ENCODE measurements at places on chromosomes 3 and 15. TPM values are rescaled to one million over a fixed set of nuclear protein-coding genes. Genes with fewer than 3 reads are reported as not detected.

Gene PLA2G4B
- 0.33 TPM for total RNA-seq

Gene ROPN1
- total RNA-seq, result not detected

Gene TMA7
- total RNA-seq, result 92.0 TPM

Gene EXD1
- total RNA-seq, result not detected

Gene C3orf49
- not detected for total RNA-seq

Gene TM6SF1
- 1.6 TPM for total RNA-seq

Gene PDZRN3
- total RNA-seq, result 1.0 TPM

Gene CA12
- 2.9 TPM for total RNA-seq

Gene POC1A
- total RNA-seq, result 12.7 TPM

Gene PEX5L
- not detected for total RNA-seq

Gene ZBED2
- total RNA-seq, result not detected

Gene DUOXA1
- total RNA-seq, result not detected

Gene GOLGA8N
- 6.8 TPM for total RNA-seq

- DNase-seq, result no peak
Measured at GRCh38 chr15:68921926-68922325, 8.4 kb upstream of the SPESP1 start.

- DNase-seq, result no peak
Measured at GRCh38 chr15:65289261-65289854, 2.7 kb upstream of the PARP16 start.

GRCh38 chr3:4656059-4656458, 162.9 kb downstream of the ITPR1 start:
- peak; percentile 41 for DNase-seq

- no peak for DNase-seq
Measured at GRCh38 chr3:182908471-182908870, 71.9 kb downstream of the DCUN1D1 start.

GRCh38 chr3:138078096-138078495, 37.3 kb downstream of the DZIP1L start:
- no peak for DNase-seq

GRCh38 chr3:105953831-105954230, 85.0 kb upstream of the CBLB start:
- no peak for DNase-seq

GRCh38 chr15:82124331-82125263, 78.8 kb upstream of the MEX3B start:
- DNase-seq, result no peak

DNA sequence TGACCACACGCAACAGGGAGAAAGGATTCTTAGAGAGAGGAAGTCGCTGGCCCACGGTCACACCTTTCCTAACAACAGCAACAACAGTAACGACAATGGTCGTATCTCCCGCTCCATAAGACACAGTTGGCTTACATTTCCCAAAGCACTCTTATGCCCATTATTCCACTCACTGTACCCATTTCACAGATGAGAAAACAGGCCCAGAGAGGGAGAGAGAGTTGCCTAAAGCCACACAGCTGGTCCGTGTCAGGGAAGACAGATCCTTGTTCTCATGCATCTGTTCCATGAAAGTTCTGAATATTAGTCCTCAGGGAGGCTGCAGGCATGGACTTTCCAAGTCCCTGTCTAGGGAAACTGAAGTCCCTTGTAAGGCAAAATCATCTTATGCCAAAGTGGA, 42.0 kb upstream of the ATP2B2 start:
- no peak for DNase-seq

GRCh38 chr3:61562042-61562720, 810 bp downstream of the PTPRG start:
- no peak for DNase-seq

- no peak for DNase-seq
Measured at GRCh38 chr3:123623346-123623880, 38.6 kb upstream of the HACD2 start.

DNA sequence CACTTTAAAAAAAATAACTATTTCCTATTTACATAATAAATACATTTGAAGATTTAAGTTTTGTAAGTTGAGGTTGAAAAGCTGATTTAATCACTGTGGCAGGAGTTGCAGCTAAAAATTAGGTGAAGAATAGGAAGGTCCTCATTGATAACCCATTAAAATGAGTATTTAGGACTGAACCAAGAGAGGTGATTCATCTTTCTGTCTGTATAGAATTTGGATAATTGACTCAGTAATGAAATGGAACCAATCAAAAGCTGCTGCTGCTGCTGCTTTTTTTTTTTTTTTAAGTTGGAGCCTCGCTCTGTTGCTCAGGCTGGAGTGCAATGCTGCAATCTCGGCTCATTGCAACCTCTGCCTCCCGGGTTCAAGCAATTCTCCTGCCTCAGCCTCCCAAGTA, 190.5 kb downstream of the KLHL25 start:
- no peak for DNase-seq

DNA sequence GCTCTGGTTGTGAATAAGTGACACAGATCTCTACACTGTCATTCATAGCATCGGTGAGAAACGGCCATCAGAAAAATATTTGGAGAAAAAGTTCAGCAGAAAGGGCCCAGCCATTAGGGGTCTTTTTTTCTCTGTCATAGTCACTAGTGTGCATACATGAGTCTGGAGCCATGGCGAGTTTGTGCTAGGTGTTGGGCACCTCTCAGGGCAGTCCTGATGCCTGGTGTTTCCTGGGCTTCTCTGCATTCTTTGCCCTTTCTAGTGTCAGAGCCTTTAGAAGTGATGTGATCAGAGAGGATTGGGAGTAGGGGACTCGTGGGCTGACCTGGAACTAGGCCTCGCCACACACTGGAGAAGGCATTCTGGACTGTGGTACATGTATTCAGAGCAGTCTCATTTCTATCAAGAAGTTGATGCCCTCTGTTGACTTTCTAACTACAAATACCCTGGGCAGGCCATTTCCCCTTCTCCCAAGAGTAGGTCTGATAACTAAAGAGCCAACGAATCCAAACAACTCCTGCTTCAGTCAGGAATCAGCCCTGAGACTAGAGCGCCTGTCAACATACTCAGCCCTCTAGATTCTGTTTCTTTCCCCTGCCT, 1.6 kb downstream of the KY start:
- peak; percentile 1 for DNase-seq

GRCh38 chr3:184952671-184953070, 140.7 kb downstream of the VPS8 start:
- DNase-seq, result no peak

DNA sequence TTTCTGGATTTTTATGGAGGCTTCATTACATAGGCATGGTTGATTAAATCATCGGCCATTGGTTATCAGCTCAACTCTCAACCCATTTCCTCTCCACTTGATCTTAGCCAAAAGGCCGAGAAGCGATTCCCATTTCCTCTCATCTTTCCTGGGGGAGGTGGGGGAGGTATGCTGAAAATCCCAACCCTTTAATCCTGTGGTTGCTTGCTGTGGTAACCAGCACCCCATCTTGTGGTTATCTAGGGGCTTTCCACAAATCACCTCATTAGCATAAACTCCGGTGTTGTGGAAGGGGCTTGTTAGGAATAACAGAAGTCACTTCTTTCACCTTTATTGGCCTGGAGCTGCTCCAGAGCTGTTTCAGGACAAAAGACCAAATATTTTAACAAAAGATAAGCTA, 20.9 kb downstream of the PDE8A start:
- DNase-seq, result no peak

GRCh38 chr3:184572633-184573270, 11.2 kb downstream of the EPHB3 start:
- DNase-seq, result no peak

DNA sequence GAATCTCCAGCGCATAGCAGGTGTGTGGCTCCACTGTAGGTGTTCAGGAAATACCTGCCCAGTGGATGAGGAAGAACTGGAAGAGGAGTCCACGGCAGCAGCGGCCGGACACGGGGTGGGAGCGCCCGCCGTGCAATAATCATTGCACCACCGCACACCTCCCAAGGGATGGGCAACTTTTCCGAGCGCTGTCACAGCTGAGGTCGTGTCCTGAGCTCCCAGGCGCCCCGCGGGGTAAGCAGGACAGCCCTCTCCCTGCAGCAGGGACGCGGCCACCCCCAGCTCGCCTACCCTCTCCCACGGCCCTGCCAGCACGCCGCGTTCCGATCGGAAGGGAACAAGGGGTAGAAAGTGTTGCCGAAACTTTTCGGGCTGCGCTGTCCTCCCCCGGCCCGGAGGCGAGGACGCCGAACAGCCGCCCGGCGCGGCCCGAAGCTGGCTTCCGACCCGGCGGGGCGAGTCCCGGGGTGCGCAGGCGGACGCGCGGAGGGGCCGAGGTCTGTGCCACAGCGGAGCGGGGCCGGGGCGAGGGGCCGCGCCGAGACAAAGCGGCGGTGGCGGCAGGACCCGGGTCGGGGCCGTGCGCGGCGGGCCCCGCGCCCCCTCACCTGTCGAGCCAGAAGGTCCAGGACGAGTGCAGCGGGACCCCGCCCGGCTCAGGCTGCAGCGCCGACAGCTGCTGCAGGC, 475 bp downstream of the EIF4E3 start:
- no peak for DNase-seq

- no peak for DNase-seq
Measured at GRCh38 chr3:14583548-14584091, 43.5 kb upstream of the GRIP2 start.

DNA sequence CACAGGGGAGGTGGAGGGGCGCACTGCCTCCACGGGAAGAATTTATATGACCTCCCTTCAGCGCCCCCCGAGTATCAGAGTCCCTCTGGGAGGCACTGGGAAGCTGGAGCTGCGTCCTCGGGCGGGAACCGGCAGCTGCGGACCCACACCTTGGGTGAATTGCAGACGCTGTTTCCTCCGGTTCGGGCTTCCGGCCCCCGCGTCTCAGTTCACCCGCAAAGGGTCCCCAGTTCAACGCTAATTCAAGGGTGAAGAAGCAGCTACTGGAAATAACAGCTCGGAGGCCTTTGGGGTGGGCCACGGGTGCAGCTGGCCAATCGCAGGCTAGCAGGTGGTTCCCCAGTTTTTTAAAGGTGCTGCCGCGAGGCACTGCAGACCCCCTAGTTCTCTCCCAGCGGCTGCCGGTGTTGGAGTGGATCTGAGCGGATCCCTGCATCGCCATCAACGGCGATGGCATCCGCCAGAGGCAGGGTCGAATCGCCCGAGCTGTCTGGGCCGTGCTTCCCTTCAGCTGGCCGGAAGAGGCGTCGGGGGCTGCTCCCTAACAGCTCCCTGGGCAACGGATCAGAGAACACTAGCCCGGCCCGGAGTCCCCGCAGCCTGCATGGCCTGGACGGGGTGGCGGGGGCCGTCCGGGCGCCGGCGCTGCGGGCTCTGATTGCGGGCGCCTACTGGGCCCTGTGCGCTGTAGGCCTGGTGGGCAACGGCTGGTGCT, 19.4 kb upstream of the ADAMTS7 start:
- DNase-seq, result no peak

DNA sequence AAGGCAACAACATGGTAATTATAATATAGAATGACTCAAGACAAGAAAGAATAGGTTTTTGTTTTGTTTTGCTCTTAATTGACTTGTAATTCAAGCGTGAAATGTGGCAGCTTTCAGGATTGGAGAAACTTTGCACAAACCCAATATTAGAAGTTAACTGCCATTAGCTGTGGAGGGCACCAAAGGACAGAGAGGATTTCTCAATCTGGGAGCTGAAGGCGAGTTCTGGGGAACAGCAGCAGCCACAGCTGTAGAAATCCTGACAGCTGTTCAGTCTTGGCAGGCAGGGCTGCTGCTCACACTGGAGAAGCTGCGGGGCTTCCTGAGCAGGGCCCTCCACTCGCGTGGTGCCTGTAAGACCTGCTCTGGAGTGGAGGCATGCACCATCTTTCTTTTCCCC, 182.2 kb upstream of the IL12A start:
- DNase-seq, result no peak

DNA sequence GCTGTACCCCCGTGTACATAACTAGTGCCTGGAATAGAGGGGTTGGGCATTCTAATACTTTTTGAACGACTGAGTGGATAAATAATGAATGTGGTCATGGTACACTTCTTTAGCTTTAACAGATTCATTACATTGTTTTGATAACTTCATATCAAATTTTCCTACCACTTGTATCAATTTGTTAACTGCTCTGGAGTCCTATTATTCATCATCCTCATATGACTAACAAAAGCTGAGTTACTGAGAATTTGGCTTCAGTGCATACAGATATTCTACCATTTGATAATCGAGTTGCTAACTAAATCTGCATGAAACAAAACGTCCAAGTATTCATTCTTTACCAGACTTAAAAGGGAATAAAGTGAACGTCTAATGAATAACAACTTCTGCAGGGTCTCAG, 31.7 kb downstream of the FRMD5 start:
- DNase-seq, result no peak

- DNase-seq, result no peak
Measured at GRCh38 chr3:146177519-146177918, 16.5 kb upstream of the PLOD2 start.

DNA sequence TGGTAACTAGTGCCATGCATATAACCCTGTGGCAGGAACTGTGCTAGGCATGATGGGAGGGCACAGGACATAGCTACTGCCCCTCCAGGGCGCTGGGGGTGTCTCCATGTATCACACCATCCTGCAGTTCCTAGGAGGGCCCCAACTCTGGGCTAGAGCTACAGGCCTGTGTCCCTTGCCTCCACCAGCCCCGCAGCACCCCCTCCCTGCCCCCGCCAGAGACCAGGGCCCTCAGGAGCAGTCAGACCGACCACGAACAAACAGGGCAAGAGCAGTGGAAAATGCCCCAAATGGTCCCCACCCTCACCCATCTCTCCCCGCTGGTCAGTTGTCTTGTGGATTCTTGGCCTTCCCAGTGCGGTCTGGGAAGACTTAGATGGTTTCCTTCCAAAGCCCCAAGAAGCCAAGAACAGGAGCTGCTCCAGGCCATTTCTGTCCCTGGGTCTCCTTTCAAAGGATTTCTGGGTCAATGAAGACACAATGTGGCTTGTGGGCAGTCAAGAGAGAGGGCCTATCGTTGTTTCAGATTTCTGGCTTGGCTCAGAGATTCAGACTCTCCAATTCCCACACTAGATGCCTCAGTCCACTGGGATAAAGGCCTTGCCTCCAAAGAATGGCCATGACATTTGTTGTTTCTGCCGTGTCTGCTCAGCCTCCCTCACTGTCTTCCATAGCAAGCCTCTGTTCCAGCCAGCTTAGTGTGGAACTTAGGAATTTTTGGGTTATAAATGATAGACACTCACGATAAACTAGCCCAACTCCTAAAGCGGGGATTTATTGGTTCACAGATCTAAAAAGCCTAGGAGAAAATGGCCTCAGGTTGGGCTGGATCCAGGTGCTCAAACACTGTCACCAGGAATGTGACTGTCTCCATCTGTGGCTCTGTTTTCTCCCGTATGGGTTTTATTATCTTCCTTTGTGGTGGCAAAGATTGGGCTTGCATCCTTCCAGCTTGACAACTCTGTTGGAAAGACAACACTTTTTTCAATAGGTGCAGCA, 80.6 kb downstream of the LSM3 start:
- no peak for DNase-seq

DNA sequence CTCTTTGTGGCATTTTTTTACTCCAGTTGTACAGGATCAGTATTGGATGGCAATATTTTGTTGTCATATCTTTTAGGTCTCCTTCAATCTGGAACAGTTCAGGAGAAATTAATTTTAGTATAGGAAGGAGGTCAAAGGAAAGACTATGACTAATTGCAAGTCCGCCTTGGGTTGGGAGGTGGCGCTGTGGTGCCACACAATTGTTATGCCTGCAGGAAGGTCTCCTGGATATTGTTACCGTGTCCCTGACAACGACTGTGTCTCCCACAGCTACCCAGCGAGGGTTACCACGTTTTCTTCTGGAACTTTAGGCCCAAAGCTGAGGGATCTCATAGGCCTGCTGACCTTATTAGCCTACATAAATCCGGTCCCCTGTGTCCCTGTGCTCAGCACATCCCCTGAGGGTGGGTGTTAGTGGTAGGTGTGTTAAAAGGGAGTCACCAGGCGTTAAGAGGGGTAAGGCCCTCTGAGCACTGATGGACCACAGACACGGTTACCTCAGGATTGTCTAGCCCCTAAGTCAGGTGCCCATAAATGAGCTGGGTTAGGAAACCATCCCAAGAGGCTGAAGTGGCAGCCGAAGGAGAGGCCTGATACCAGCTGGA, 31.5 kb downstream of the KCNAB1 start:
- DNase-seq, result peak; percentile 50

Data from liver (tissue), 10 donors.